Activated naive CD8-positive, alpha-beta T cell treated with anti-CD3 and anti-CD28 coated beads, Interleukin-2, amount 10 ng/mL, durations not matched to agents 7 days and 5 days (primary cell): ENCODE measurements at places on chromosomes 5 and 9. TPM values are rescaled to one million over a fixed set of nuclear protein-coding genes. Genes with fewer than 3 reads are reported as not detected.

- no peak for DNase-seq
These were observed 118.4 kb downstream of the INSYN2B start for GRCh38 chr5:169861934-169862333.

GRCh38 chr5:8060953-8061429 is 192.0 kb downstream of the MTRR start:
- DNase-seq, result no peak

DNA sequence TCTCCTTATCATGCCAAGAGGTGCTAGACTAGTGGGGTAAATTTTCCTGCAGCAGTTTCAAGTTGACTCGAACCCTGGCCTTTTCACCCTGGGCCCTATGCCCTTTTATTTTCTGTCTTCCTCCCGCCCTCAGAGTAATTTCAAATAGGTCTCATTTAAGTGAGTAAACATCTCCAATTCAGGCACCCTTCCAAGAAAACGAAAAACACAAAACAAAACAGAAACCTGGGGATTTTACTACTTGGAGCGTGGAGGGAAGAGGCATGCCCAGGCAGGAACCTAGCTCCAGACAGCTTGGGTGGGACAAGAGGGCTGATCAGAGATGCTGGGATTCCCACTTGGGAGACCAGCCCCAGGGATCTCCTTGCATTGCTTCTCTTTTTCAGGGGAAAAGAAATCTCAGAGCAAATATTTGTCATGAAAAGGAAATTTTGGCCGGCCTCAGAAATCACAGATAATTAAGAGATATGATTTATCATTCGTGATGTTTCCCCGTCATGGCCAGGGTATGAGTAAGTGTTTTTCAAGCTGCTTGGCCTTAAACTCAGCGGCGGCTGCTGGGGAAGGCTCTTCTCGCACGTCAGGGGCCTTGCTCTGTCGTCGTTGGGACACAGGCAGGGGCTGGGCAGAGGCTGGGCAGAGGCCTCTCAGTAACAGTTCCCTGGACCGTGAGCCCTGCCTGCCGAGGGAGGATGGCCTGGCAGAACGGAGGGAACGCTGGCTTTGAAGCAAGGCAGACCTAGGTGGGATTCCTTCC is 248.6 kb upstream of the KLF4 start:
- DNase-seq, result no peak

DNA sequence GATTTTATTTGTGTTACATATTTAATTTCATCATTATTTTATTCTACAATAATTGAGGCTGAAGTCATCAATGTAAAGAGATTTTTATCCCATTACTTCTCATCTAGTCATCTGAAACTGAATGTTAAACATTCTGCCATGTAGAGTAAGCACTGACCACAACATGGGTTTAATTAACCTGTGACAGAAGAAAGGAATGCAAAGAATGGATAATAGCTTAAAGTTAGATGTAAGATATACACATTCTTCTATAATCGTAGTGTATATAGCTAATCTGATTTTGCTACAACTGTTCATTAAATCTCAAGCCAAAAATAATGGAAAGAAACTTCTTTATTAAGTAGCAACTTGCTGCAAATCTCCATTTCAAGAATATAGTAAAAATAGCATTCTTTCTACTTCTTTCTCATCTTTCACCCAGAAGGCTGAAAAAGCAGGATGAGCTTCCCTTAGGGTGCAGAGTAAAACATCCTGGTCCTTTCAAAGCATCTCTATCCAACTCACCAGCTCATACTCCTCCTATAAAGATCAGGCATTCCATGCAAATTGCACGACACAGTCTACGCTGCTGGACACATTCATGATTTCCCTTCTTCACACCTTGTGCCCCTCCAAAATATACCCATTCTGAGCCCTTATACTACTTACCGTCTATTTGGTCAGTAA is 115.2 kb downstream of the EFNA5 start:
- no peak for DNase-seq

DNA sequence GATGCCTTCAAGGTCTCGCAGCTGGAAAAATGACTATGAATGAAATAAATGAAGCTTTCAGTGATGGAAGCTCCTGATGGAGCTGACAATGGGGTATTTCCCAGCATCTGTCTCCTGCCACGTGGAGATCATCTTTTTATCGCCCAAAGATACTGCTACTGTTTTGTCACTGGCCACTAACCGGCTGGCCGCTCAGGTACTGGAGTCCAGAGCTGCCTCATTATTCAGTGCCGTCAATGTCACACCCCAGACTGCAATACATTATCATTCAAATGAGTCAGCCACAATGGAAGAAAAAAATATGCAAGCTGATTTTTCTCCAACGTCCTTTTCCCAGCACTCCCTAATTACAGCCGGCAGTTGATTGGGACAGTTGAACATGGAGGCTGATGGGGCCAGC is 280.4 kb downstream of the ZSWIM6 start:
- no peak for DNase-seq

DNA sequence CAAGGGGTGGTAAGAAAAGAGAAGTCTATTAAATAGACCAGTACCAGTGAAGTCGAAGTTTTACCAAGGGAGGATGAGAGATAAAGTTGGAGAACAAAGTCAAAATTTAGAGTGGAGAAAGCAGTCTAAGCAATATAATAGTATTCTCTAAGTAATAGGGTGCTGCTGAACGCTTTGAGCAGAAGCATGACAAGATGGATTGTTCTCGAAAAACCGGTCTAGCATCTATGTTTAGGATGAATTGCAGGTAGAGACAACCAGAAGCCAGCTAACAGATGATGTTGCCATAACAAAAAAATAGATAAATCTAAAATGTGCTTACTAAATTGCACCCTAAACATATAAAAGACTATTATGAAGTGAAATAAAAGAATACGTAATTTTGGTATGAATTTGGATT is 237.0 kb downstream of the PRELID2 start:
- no peak for DNase-seq

DNA sequence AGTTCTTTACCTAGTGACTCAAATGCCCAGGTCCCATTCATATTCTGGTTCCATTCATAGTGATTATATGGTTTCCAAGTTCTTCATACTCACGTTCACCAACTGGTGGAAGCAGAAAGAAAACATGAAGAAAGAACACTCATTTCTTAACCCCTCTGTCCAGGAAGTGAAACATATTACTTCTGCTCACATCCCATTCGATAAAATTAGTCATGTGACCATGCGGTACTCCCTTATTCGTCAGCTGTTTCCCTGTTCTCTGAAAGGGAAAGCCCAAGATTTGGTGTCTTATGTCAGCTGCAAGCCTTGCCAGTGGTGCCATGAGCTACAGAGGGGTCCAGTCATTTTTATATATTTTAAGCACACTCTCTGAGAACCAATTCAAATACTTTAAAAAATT is 387.0 kb upstream of the DMAC1 start:
- DNase-seq, result no peak

- no peak for DNase-seq
These were observed 169.0 kb downstream of the PDZD2 start for GRCh38 chr5:31807789-31808540.

DNA sequence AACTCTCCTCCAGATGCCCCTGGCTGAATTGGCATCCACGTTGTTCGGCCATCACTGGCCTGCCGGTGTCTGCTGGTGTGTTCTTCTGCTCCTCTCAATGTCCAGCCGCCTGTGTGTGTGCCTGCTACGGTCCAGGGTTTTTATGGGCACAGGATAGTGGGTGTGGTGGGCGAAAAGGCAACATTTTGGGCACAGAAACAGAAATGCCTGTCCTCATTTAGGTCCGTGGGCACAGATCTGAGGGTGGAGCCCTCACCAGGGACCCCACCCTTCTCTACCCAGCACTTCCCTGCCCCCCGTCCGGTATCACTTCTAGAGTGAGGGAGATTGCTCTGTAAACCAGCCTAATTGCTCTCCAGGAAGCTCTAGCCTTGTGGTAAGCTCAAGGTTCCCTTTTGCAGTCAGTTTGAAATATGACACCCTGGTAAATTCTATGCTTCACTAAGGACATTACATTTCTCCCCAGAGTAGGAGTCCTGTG is 410.1 kb downstream of the MAT2B start:
- DNase-seq, result no peak

- no peak for DNase-seq
These were observed 4.3 kb downstream of the GFM2 start for GRCh38 chr5:74762599-74762998.

- DNase-seq, result no peak
These were observed 1201.4 kb upstream of the C9orf72 start for GRCh38 chr9:28774433-28775235.

- no peak for DNase-seq
These were observed 326.1 kb upstream of the IRX1 start for GRCh38 chr5:3269395-3270169.

The GFPT2 gene
- 10.1 TPM for total RNA-seq

The ABHD17B gene
- total RNA-seq, result 25.2 TPM

The COL15A1 gene
- total RNA-seq, result 0.42 TPM

The FST gene
- total RNA-seq, result 0.28 TPM

The PGM5 gene
- not detected for total RNA-seq
